ENCODE measurements at places on chromosomes 16 and 17.

DNA sequence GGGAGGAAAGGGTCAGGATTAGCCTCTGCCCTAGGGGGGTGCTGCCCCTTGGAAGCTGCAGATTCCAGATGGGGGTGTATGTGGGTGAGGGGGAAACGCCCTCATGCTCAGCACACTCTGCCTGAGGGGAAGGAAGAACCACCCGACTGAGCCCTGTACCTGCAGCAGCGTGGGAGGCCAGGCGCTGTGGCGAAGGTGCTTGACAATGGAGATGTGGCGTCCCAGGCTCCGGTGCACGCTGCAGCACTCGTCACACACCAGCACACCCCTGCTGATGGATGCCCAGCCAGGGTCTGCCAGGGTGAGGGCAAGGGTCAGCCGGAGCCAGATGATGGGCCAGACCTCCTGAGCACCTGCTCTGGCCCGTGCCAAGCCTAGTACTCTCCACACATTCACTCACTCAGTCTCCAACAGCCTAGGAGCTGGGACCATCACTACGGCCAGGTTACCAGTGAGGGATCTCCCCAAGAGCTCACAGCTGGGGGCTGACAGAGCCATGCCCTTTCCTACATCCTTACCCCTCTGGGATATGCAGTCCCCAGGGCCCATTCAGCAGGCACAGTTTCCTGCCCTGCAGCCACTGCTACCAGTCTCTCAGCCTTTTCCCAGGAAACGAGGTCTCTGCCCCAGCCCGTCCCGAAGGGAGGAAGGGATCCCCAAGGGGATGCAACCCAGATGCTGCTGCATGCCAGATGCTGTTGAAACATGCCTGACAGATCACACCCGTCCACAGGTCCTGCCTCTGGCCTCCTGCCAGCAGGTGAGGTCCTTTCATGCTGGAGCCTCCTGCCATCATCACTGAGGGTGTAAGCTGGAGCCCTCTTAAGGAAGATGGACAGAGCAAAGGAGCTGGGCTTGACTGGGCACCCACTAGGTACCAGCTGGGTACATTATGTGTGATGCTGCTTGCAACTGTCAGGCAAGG lies 5.9 kb downstream of the GIT1 start:
- DNase-seq, result no peak

DNA sequence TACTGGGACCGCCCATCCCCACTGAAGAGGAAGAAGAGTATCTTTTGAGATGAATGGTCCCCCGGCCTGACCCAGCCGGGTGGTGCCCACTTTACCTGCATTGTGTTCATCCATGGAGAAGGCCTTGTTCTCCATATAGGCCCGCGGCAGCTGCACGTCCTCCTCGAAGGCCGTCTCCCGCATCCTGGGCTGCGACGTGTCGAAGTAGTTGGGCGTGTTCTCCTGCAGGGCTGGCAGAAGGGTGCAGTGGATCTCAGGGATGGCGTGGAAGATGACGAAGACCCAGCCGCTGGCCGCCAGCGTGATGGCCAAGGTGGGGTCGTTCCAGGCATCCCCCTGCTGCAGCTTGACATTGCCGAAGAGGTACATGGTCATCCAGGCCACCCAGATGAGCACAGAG lies 12.9 kb downstream of the GPRC5B start:
- no peak for DNase-seq

DNA sequence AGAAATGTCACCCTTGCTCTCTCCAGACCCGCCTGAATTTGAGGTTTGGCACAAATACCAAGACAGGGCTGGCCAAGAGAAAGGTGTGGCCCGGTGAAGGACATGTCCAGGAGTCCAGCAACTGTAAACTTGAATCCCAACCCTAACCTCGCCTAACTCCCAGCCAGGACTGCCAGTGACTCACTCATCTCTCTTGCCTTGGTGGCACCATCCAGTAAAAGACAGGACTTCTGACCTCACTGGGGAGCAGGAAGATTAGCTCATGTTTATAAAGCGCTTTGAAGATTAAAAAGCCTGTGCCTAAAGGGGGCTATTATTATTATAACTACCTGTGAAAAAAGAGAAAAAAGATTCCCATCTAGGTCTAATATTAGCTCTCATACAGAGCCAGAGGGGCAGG lies 335.3 kb downstream of the SOX9 start:
- DNase-seq, result no peak

- DNase-seq, result no peak
Measured at GRCh38 chr17:81254955-81255717, 16.0 kb downstream of the NDUFAF8 start.

Data from CD4-positive, alpha-beta T cell treated with Interleukin-4 for 4 hours (primary cell).